ENCODE measurements at places on chromosomes 5 and 9. TPM values are rescaled to one million over a fixed set of nuclear protein-coding genes. Genes with fewer than 3 reads are reported as not detected.

DNA sequence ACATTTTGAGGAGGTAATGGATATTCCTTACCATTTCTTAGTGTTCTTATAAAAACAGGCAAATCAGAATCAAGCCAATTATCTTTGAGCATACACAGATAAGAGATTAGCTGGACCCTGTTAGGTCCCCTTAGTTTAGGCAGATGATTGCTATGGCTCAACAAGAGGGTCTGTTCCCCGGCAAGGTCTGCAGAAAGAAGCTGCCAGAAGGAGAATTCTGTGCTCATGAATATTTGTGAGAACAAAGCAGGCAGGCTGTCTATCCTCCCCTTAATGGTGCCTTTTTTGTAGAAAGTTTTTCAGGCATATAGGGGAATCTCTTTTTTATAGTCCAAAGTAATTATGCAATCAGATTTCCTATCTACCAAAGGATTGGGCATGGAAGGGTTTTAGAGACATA is 27.5 kb downstream of the CAVIN4 start:
- no peak for DNase-seq

DNA sequence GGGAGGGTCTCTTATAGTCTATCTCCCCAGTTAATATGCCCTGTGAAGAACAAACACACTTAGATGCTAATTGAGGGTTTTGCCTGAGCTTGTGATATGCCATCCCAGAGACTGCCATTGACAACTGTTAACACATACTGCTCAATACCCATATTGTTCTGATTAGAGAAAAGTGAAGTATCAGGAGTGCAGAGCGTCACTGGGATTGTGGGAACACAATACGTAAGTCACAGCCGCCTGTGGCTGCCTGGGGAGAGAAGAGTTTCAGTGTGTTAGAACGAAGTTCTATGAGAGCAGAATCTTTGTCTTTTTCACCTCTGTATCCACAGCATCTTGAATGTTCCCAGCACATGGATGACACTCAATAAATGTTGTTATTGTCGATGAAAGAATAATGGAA is 110.2 kb downstream of the MEF2C start:
- no peak for DNase-seq

DNA sequence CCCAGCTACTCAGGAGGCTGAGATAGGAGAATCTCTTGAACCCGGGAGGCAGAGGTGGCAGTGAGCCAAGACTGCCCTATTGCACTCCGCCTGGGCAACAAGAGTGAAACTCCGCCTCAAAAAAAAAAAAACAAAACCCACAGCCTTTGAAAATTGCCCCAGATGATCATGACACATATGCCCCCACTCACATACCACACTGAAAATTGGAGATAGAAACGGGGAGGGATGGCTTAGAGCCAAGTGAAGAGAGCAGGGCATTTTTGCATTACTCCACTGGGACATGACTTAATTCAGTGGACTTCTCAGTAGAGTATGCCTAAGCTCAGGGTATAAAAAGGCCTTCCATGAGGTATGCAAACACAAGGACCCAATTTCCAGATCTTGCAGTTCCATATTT is 309.3 kb downstream of the BNC2 start:
- DNase-seq = no peak

GRCh38 chr5:125575171-125575890 is 828.9 kb upstream of the ZNF608 start:
- no peak for DNase-seq

DNA sequence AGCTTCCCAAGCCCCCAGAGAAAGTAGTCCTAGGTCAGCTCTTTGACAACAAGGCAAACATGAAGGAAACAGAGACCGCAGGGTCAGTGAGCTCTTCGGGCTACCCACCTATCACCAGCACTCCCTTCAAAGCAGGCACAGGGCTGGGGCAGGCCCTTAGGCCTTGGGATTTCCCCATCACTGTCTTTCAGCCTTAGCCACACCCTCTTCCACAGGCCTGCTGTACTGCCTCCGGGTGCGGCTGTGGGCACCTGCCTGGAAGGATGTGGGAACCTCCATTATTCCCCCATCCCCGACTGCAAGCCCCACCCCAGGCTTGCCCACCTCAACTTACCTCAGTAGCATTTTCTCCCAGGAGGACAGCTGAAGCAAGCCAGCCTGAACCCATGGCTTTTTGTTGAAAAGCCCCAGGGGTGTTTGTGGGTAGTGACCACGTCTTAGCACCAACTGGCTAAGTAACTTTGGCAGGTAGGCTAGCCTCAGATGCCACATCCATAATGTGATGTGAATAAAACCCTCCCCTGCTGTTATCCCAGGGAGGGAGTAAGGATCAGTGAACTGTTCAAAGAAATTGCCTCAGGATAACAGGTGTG is 100.2 kb downstream of the PIK3R1 start:
- peak; percentile 80 for DNase-seq

- DNase-seq = no peak
Observed at GRCh38 chr9:135611142-135611874, 28.0 kb downstream of the GLT6D1 start.

GRCh38 chr9:95128177-95128524 is 189.4 kb downstream of the FANCC start:
- DNase-seq = no peak

DNA sequence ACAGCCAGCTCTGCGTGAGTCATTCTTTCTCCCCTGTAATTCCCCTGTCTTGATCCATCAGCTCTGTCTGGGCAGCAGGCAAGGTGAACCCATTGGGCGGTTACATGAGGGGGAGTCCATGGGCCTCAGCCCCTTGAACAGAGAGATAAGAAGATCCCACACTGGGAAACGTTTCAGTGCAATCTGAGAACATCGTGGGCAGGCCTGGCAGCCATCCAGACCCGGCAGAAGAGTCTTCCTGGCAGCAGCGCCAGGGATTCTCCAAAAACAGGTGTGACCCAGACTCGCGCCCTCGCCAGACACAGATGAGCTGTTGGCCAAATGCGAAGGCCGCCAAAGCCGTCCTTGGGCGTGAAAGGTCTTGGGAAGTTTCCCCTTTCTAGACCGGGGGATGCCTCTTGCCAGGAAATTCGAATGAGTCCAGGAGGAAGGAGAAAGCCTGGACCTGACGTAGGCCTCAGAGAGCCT is 6.4 kb upstream of the SLC12A7 start:
- peak; percentile 63 for DNase-seq

GRCh38 chr9:113695440-113695851 is 180.7 kb upstream of the ZNF618 start:
- no peak for DNase-seq

The LCN10 gene
- total RNA-seq = not detected

The PIP5KL1 gene
- 0.65 TPM for total RNA-seq

The MYOZ3 gene
- total RNA-seq = 0.87 TPM
